Renal cortical epithelial cell (primary cell): ENCODE measurements at places on chromosomes 16 and 17. TPM values are rescaled to one million over a fixed set of nuclear protein-coding genes. Genes with fewer than 3 reads are reported as not detected.

- DNase-seq: no peak
Measured at GRCh38 chr17:13492737-13493122, 109.0 kb downstream of the HS3ST3A1 start.

GRCh38 chr16:1918351-1919326, at the start of gene HS3ST6:
TSS of gene HS3ST6 (minus strand) at chr16:1918415. CDS start at chr16:1918323, 92 bp downstream.
- DNase-seq: no peak

DNA sequence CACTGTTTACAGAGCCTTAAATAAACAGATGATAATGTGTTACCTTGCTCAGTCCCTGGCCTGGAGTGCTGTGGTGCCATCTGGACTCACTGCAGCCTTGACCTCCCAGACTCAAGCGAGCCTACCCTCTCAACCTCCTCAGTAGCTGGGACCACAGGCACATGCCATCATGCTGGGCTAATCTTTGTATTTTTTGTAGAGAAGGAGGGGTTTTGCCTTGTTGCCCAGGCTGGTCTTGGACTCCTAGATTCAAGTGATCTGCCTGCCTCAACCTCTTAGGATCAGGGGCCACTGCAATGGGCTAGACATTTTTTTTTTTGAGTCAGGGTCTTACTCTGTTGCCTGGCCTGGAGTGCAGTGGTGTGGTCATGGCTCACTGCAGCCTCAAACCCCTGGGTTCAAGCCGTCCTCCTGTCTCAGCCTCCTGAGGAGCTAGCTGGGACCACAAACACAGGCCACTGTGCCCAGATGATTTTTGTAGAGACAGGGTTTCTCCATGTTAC, 5.0 kb upstream of the NAGLU start:
- DNase-seq: no peak

The NTN1 gene
- total RNA-seq: 0.94 and 3.1 TPM in 2 replicates

The CD300LB gene
- not detected in 2 replicates for total RNA-seq
